ENCODE measurements at places on chromosomes 6 and 20.
A peak's percentile ranks its signal among the peaks of the same experiment; 100 is the strongest.

DNA sequence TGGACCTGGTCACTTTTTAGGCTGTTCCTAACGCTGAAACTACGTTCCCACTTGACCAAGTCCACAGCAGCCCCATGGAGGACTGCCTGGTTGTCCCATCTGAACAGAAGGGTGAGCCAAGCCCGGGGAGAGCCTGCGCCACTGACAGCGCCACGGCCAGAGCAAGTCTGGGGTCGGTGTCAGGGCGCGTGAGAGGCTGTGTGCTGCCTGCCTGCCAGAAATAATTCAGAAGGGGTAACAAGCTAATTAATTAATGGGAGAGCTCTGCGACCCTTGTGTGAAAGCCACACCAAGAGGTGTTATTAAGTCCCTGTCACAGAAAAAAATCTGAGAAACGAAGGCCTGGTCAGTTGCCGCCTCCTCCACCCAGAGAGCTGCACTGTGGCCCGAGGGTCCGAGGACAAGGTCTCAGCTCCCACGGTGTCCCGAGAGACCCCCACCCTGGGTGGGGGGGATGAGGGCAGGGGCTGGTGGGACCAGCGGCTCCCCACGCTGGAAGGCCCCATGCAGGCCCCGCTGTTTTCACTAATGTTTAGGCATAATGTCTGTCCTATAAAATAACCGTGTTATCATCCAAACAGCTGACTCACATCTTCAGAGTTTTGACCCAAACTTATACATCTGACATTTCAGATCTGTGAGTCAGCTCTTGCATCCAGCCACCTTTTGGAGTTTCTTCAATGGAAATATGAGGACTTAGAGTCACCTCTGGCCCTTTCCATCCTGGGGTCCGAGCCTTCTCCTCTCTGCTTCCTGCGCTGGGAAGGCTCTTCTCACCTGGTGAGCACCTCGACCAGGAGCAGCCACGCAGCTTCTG, 58.5 kb downstream of the DLL1 start:
- DNase-seq: no peak

GRCh38 chr20:46987001-46987400, 92.4 kb downstream of the EYA2 start:
- DNase-seq: no peak

DNA sequence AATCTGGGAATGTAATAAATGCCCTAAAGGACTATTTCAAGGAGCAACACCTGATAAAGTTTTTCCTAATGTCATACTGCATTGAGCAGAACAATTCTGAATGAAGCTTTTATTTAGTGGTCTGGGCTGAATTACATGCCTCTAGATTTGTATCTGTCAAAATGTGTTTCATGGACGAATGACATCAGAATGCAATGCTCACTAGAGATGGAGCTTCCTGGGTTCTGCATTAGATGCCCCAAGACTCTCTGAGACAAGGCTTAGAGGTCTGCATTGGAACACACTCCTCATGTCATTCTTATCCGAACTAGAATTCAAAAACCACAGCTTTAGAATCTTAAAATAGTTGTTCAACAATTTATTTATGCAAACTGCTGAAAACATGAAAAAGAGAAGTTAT, 62.0 kb downstream of the SYNE1 start:
- DNase-seq: no peak

- peak; percentile 83 for DNase-seq
These were observed 14.1 kb upstream of the CALHM6 start for GRCh38 chr6:116447052-116447451.

DNA sequence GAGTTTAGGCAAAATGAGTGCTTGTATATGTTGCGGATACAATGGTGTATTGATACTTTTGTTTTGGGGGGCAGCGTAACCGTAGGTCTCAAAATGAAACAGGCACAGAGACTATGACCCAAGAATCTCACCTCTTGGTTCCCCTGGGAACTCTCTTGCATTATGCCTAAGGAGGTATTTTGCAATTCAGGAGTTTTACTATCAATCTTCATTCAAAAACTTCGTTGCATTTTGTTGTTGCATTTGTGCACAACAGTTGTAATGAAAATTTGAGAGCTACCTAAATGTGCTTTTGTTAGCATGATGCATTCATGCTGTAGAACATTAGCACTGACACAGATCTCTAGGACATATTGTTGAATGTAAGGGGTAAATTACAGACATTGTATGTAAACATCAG, 18.2 kb downstream of the VTA1 start:
- no peak for DNase-seq

- peak; percentile 54 for DNase-seq
These were observed 1.3 kb downstream of the NUP153 start for GRCh38 chr6:17705428-17705777.

- DNase-seq: no peak
These were observed 80.3 kb upstream of the HTR1B start for GRCh38 chr6:77543601-77544000.

DNA sequence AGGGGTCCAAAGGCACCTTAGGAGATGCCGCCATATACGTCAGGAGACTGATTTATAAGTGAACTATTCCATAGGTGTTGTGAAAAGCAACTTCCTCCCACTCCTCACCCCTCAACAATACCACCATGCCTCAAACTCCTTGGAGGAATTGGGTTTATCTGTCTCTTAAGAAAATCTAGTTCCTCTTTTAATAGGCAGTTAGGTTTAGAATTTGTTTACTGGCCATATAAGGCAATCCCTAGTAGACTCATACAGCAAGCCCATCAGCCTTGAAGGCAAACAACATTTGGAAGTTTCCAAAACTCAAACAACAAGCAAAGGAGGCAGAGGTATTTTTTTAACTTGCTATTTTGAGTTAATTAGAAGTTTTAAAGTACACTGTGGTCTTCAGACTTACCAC, 66.1 kb downstream of the PRND start:
- no peak for DNase-seq

GRCh38 chr6:137473598-137473997, 20.6 kb downstream of the OLIG3 start:
- no peak for DNase-seq

DNA sequence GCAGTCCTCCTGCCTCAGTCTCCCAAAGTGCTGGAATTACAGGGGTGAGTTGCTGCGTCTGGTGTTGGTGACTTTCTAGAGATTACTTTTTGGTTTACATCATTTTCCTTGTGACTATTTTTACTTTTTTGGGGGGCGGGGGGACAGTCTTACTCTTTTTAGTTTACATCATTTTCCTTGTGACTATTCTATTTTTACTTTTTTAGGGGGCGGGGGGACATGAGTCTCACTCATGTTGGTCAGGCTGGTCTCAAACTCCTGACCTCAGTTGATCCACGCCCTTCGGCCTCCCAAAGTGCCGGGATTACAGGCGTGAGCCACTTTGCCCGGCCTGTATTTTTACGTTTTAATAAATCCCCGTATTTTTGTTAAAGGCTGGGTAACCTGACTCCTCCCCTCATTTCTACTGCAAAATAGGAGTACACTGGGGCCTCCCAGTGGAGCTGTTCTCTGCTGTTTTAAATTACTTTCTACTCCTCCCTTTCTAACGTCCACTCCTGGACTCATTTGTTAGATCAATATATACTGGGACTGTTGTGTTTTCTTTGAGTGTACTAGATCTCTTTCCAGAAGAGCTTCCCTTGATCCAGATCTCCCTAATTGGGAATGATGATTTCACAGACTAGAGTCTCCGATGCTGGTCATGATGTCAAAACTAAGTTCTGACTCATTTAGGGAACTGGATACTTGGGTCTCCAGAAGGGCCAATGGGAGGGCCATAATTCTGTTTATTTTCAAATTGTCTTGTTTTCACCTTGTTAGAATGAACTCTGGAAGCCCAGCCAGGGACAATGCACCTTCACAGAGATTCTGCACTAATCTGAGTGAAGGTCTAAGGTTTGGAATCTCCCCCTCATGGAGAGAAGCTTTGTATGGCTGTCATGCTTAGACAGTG, 9.2 kb downstream of the HSPA1B start:
- DNase-seq: no peak

DNA sequence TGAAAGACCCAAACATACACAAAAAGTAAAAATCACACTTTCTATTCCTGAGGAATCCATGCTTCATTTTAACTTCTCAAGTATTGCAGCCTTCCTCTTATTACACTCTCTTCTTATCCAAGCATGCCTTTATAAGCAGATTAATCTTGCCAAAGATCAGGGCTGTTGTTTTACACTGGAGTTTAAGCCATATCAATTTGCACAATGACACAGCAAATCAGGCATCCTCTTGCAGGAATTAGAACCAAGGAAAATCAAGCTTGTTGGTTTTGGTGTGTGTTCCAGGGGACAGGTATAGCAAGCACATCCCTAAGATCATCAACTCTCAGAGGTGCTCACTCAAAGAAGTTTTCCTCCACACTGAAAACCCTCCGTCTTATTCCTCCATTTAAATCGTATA, 69.5 kb downstream of the CYP39A1 start:
- DNase-seq: no peak

DNA sequence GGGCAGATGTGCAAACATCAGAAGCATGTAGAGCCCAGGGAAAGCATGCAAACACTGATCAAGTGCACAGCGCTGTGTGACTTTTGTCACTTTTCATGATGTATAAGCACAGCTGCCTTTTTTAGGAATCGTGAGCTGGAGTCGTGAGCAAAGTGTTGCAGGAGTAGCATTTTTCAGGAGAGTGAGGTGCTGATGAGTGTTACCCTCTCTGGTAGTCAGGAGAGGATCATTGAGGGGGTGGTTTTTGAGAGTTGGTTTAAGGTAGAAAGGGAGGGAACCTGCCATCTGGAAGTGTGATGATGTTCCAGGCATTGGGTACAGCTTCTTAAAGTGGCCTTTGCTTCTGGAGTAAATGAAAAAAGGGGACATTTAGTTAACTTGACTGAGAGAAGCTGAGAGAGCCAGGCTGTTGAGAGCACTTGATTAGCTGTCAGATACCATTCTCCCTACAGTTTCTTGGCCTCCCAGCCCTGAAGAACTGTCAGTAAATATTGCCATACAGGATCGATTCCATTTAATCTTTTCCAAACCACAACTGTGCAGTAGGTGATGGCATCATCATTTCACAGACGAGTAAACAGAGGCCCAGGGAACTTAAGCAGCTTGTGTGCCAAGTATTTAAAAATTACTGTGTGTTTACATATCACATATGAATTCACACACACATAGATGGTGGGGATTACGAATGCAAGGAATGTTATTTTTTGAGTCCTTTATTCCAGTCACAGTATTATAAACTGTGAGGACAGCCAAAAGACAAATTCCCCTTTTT, 28.9 kb downstream of the TPD52L1 start:
- peak; percentile 45 for DNase-seq

Measured in NCI-H2029 (cell line).